ENCODE measurements at places on chromosomes 4 and X.

GRCh38 chr4:105415281-105415744 is 58.5 kb downstream of the PPA2 start:
- no peak for DNase-seq

GRCh38 chr4:147678106-147678505 is 5.9 kb downstream of the PRMT9 start:
- no peak for DNase-seq

DNA sequence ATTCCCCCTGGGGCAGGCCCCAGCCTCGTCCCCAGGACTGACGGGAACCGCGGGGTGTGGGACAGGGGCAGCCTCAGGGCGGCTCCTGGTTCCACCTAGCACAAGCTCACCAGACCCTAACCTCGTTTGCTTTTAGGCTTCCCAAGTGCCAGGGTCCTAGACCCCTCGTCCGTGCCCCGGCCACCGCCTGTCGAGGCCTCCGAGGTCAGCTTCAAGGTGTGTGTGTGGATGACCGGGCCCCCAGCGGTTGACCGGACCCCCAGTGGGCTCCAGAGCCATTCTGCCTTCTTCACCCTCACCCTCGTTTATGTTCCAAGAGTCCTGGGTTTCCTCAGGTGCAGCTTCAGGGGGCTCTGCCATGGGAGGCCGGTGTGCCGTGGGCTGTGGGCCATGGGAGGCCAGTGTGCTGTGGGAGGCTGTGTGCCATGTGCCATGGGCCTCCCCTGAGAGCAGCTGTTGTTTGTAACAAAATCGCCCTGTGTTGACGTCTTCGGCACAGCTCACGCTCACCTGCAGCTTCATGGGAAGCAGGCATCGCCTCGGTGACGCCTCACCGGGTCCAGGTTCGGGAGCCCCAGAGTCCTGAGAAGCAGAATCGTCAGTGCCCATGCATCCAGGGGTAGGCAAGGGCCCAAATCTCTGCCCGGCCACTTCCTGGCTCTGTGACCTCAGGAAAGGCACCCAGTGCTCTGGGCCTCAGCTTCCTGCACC is 43.0 kb upstream of the HMX1 start:
- peak; percentile 50 for DNase-seq

DNA sequence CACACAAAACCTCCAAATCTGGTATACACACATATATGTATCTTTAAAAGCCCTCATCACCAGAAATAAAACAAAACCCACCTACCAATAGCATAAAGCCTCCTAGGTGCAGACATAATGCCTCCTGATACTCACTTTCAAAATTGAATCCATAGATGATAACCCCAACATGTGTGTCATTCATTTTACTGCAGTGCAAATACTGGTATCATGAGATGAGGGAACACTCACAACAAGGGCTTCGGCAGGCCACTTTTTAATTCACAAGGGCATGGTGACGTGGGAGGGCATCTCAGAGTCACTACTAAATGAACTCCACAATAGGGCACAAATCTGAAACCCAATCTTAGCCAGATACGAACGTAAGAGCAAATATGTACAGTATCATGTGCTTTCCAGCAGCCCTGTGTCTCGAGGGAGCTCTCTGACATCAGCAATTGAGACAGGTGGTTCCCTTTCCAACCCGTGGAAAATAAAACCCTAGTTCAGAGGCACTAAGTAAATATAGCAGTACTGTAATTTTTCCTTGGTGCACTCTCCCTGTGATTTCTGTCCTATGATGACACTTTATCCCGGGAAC is 14.1 kb upstream of the PPARGC1A start:
- DNase-seq, result no peak

DNA sequence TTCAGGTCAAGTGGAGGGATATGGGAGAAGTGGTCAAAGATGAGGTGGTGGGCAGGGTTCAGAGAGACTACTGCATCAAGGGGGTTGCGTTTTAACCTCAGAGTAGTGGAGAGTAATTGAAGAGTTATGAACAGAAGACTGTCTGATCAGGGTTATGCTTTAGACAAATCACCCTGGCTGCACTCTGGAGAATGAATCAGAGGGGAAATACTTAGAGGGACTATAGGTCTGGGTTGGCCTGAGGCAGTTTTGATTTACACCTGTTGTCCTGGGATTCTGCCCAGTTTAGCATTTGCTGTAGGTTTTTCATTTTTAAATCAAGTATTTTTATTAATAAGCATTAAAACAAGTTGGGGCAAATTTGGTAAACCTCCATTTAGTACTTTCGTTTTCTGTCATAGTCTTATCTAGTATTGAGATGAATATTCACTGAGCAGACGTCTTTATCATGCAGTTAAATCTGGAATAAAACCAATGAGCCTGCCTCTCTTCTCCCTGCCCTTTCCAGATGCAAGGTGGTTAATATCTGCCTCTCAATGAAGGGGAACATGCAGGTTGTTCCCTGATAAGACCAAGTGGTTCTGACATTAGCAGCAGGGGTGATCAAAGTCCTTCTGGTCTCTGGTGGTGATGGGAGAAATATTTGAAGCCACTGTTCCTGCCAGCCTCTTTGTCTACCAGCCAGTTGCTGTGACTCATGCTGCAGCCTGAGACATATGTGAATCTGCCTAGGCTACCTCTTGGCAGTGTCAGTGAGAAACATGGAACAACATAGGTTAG is 116.0 kb upstream of the RPS6KA3 start:
- DNase-seq, result peak; percentile 64

DNA sequence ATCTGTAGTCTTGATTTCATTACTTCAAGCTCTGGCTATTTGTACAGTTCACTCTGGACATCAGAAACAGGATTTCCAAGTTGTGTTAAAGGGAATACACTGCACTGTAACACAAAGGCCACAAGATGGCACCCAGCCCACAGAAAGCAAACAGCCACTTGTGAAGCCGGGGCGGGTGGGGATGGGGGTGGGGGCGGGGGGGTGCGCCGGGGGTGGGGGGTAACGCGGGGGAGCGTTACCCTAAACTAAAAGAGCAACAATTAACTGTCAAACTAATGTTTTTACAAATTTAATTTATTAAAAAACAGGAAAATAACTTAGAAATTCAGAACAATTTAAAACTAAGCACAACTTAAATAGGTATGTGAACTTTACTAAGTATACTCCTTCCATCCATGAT is 27.3 kb downstream of the PRDX4 start:
- DNase-seq, result peak; percentile 66

DNA sequence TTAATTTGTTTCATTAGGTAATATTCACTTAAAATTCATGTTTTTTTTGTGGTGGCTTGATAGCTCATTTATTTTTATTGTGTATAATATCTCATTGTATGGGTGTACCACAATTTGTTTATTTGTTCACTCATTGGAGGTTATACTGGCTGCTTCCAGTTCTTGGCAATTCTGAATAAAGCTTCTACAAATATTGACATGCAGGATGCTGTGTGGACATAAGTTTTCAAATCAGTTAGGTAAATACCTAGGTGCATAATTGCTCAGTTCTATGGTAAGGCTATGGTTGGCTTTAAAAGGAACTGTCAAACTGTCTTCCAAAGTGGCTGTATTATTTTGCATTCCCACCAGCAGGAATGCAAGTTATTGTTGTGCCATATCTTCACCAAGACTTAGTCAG is 504.5 kb upstream of the GALNTL6 start:
- no peak for DNase-seq

DNA sequence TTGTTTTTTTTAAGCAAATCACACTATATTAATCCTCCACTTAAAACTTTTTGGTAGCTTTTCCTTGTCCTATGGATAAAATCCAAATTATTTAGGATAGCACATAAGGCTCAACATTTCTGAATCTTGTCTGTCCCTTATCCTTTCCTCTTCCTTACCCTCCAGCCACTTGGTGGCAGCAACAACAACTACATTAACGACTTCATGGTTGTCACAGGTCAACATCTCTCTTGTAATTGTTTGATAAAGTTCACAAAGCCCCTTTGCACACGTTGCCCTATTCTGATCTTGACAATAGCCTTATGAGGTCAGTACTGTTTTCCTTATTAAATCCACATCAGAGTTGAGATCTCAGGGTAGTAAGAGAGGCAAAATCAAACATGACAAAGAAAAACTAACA is 269.0 kb upstream of the PABPC4L start:
- DNase-seq, result no peak

- no peak for DNase-seq
Observed at GRCh38 chr4:37639551-37640285, 46.5 kb downstream of the RELL1 start.

DNA sequence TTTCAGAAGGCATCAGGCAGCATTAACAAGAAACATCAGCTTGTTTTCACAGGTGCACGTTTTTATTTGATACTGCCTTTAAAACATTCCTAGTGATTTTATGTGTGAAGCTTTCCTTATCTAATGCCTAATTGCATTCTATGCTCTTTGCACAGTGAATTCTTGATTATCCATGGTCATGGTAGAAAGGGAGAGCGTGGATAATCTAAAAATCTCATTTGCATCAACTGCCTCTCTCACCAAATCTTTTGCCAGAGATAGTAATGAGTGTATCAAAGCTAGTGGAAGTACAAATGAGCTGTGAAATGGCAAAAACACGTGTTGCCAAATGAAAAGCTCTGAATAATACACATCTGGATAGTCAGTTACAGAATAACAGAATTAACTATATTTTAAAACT is 170.5 kb downstream of the NAA11 start:
- DNase-seq, result no peak

GRCh38 chr4:96912716-96913115 is 1072.8 kb downstream of the PDHA2 start:
- DNase-seq, result no peak

DNA sequence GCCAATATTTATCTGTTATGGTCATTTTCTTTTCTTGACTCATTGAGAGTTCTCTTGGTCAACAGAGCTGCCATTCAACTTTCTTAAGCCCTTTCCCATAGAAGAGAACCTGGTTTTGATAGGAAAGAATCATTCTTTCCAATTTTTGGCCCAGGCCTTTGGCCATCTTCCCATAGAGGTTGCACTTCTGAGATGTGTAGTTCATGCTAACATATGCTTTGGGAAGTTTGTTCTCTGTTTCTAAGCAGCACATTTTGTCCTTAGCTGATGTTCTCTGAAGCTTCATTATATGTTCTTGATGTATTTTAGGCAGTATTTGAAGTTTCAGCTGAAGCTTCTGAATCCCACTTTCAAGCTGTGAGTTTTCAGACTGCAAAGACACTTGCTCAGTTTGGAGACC is 161.1 kb downstream of the VEGFC start:
- no peak for DNase-seq

- no peak for DNase-seq
Observed at GRCh38 chrX:13764281-13764680, 29.7 kb downstream of the OFD1 start.

DNA sequence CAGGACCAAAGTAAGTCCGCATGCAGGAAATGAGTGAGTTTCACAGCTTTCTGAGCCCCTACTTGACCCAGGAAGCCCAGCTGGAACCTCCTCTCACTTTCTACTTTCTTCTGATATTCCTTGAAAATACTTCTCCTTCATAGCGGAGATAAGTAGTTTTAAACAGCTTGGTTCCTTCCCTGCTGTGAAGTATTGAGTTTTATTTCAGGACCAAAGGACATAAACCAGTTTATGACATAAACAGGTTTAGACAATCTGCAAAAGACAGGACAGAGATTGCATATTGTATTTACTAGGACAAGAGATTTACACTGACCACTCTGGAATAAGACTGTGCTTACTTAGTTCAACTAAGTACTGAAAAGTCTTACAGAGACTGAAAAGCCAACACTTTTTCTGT is 54.8 kb downstream of the PAGE2 start:
- DNase-seq, result no peak

GRCh38 chr4:152455311-152455710 is 80.6 kb downstream of the FBXW7 start:
- DNase-seq, result no peak

- DNase-seq, result no peak
Observed at GRCh38 chrX:1466971-1467561, 14.4 kb upstream of the ASMTL start.

DNA sequence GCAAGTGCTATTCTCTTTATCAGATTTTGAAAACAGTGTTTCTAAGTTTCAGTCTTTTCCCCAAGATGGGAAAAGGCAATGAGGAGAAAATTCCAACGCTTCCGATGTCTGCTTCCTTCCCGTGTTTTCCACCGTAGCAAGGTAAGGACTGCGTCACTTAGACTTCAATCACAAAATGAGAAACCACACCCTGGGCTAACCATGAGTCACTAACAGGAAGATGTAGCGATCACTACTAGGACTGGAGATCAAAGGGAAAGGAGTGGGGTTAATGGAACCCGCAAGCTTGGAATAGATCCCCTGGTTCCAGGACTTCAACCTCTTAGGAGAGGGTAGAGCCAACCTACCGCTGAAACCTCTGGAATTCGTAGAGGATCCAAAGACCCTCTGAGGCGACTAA is 250.7 kb upstream of the ZFP42 start:
- DNase-seq, result no peak

DNA sequence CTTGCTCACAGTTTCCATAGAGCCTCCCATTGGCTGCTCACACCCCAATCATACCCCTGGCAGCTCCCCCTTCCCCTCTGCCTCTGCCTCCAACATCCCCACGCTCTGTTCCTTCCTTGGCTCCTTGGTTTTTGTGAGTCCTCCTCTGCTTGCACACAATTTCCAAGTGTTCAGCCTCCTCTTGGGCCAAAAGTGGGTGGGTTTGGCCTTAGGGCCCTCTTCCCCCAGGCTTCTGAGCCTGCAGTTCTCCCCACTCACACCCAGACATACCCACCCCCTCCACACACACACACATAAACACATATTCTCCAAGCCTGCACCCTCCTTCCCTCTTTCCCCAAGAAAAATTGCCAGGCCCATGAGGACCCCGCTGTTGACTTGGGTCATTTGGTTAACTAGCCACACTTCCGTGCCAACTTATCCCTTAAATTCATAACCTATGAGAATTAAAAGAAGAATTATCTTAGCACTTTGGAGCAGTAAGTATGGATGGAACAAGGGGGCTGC is 4.5 kb downstream of the APLN start:
- DNase-seq, result peak; percentile 34

GRCh38 chr4:55947912-55948725 is 626 bp upstream of the CEP135 start:
- no peak for DNase-seq

Measured in islet precursor cell (in vitro differentiated cells).